LoVo (cell line): ENCODE measurements at places on chromosomes 16 and 17.

GRCh38 chr17:42886283-42887176, 14.1 kb upstream of the G6PC1 start:
- no peak for DNase-seq

- DNase-seq: no peak
Observed at GRCh38 chr17:17064322-17064721, 22.1 kb downstream of the MPRIP start.

GRCh38 chr17:51147650-51148049, 5.7 kb upstream of the NME1 start:
- no peak for DNase-seq

GRCh38 chr17:46027048-46027975, 28.3 kb downstream of the STH start:
- no peak for DNase-seq

DNA sequence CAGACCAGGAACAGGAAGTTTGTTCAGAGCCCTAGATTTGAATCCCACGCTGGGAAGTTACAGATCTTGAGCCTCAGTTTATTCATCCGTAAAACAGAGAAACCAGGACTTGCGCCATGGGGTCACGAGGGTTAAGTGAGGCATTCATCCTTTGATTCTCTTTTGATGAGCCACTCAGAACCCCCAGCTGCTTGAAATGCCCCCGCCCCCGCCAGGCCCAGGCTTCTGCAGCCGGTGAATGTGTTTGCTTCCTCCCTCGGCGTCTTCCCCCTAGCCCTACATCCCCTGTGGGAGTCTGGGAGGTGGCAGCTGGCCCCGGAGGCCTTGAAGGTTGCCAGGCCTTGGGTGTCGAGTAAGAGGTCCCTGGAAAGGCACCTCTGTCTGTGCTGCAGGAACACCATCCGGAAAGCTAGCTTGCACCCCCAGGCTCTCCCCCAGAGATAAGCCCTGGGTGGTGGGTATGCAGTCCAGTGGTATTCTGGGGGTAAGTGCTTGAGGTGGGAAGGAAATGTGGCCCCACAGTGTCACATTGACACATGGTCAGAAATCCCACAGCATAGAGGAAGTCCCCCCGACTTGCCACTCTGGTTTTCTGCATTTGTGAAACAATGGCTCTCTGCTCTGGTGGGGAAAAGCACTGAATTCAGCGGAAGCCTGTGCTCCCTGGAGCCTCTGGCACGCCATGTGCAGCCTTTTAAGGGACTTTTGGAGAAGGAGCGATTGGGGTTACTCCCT, 14.9 kb downstream of the IRF8 start:
- DNase-seq: no peak

DNA sequence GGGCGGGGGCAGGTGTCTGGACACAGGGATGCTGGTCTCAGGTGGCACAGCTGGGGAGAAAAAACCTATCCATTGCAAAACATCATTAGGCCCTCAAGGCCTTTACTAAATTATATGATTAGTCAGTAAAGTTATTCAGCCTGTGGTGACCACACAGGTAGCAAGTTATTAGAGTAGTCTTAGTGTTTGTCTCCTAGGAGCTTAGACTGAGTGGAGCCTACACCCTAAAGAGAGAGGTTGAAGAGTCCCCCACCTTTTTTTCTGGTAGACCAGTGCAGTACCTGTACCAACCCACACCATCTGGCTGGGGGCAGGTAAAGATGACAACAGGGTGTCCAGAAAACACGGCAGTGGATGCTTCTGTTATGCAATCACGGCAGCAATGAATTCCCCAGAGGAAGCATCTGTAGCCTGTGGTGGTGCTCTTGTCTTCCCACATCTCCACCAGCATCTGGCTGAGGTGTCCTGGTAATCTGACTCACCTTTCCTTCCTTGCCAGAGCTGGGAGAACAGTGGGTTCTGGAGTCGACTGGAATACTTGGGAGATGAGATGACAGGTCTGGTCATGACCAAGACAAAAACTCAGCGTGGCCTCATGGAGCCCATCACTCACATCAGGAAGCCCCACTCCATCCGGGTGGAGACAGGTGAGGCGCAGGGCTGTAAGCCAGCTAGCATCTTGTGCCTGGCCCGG, 11.0 kb downstream of the MYCBPAP start:
- no peak for DNase-seq

DNA sequence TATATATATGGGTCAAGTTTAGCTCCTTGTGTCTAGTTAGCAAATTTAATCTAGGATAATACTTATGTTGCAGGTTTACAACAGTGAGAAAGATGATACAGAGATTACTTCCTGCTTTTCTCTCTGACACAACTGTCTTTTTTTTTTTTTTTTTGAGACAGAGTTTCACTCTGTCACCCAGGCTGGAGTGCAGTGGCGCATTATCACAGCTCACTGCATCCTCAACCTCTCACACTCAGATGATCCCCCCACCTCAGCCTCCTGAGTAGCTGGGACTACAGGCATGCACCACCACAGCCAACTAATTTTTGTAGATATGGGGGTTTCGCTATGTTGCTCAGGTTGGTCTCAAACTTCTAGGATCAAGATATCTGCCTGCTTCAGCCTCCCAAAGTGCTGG, 706.9 kb upstream of the SOX9 start:
- no peak for DNase-seq

- DNase-seq: peak; percentile 73
Observed at GRCh38 chr16:1913327-1914083, 4.7 kb downstream of the HS3ST6 start.

GRCh38 chr16:69131167-69131838, 1.1 kb downstream of the CHTF8 start:
- DNase-seq: no peak

DNA sequence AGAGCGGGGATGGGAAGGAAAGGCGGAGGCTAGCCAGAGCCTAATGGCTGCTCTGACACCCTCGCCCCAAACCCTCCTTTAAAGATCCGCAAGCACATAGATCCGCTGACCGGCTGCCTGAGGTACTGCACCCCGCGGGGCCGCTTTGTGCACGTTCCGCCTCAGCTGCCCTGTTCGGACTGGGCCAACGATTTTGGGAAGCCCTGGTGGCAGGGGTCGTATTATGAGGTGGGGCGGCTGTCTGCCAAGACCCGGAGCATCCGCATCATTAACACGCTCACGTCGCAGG, 663 bp downstream of the CYB5D1 start:
- peak; percentile 65 for DNase-seq

DNA sequence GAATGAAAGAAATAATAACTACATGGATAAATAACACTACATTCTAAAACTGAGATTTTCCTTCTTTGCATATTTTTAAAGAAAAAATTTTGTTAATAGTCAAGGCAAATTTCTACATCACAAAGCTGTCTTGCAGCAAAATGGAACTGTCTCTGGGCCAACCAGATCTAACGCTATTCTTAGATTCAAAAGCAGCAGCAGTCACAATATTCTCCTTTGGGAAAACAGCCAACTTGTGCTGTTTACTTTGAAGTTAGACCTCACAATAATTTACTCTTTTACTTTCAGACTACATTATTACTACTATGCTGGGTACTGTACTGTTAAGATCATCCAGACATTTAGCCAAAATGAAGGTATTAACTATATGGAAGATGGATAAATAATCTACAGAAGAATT, 189.1 kb downstream of the CEP112 start:
- no peak for DNase-seq

DNA sequence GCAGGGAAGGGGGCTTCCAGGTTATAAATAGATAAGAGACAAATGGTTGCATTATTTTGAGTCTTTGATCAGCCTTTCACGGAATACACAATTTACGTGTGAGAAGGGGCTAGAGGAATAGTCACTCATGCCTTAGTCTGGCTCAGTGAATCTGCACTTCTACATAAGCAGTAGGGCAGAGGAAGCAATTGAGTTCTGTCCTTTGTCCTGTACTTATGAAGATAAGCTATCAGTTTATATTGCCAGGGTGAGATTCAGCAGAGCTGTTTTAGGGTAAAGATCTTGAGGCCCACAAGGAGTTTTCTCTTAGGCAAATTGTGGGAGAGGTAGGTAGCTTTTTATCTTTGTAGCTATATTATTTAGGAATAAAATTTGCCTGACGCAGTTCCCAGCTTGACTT, 33.3 kb downstream of the TOM1L1 start:
- no peak for DNase-seq

DNA sequence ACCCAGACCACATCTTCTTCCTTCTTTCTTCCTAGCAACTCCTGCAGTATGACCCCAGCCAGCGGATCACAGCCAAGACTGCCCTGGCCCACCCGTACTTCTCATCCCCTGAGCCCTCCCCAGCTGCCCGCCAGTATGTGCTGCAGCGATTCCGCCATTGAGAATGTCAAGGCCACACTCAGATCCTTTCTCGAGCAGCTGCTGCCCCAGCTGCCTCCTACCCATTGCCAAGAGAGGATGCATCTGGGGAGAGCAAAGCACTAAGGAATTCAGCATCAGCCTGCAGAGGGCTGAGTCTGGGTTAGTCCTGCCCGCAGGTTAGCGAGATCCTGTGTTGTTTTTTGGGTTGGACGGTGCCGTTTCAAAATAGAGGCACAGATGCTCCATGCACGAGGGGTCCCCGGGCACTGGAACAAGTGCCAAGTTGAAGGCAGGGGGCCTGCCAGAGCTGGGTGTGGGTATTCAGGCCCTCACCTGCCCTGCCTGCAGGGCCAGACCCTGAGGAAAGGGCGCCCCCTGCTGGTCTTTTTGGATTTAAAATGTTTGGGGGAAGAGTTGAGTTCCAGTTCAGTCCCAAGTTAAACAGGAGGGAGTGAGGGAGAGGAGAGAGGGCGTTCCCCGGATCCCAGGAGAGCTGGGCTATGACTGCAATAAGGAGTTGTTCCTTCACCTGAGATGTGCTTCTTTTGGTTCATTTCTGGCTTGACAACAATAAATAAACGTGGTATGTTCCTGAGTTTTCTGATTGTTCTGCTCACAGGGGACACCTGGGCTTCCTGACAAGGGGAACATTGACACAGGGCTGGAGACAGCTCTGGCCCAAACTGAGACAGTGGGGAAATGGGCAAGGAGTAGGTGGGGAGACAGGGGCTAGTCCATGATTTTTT, 4.9 kb downstream of the CDK3 start:
- peak; percentile 47 for DNase-seq

DNA sequence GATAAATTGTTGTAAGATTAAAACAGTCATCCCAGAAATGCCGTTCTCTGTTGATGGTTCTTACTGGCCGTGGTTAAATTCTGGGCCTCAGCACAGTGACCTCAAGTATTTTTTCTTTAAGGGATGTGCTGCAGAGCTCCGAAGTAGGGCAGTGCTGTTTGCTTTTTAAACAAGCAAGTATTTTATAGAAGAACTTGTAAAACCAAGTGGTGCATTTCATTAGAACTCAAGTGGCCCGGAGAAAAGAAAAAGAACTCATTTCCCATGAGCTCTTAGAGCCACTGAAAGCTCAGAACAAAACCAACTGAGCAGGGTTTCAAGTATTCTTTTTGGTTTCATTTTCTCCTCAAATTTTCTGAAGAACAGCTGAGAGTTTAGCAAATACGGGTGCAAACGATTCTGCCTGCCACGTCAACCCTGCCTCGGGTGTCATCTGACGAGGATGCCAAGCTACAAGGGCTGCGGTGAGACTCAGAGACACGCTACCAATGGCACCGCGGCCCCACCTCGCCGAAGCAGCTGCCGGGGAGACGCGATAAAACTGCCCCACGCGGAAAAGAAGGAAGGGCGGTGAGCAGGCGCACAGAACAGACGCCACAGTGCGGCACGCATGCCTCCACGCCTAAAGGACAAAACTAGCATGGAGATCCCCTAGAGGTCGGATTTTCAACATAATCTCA, 6.3 kb downstream of the LMF1 start:
- DNase-seq: peak; percentile 57

- DNase-seq: no peak
Observed at GRCh38 chr17:63996430-63997182, 1.5 kb upstream of the PRR29 start.

DNA sequence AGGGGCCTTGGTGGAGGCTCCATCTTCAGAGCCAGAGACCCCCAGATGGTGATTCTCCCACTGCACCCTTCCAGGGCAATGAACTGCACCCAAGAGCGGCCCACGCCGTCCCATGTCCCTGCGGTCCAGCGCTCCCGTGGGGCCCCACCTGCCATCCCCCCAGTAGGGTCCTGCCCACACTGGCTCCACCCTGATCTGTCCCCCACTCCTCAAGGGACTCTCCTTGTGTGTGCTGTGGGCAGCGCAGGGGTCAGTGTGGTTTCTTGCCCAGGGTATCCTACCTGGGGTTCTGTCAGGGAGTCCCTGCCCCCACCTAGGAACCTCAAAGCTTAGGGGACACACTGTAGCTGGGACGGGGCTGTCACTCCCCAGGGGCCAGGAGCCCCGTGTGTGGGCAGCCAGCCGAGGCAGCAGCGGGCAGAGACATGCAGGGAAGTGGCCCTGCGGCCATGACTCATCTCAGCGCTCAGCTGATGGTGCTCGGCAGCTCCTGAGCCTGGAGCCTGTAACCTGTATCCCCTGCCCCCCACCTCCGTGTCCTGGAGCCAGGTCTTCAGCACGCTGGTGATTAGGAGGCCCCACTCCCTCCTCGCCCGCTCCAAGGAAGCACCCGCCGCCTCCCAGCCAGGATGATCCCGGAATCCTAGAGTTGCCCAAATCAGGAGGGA, 35.7 kb upstream of the SSTR5 start:
- DNase-seq: no peak

DNA sequence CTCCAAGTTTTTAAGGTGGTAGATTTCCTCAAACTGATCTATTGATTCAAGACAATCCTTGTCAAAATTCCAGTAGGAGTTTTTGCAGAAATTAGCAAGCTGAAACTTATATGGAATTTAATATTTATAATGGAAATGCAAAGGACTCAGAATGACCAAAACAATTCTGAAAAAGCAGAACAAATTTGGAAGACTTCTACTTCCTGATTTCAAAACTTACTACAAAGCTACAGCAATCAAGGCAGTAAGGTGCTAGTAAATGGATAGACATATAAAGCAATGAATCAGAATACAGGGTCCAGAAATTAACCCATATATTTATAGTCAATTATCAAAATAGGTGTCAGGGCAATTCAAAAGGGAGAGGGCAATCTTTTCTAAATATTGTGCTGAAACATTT, 11.8 kb upstream of the IL21R start:
- DNase-seq: no peak

DNA sequence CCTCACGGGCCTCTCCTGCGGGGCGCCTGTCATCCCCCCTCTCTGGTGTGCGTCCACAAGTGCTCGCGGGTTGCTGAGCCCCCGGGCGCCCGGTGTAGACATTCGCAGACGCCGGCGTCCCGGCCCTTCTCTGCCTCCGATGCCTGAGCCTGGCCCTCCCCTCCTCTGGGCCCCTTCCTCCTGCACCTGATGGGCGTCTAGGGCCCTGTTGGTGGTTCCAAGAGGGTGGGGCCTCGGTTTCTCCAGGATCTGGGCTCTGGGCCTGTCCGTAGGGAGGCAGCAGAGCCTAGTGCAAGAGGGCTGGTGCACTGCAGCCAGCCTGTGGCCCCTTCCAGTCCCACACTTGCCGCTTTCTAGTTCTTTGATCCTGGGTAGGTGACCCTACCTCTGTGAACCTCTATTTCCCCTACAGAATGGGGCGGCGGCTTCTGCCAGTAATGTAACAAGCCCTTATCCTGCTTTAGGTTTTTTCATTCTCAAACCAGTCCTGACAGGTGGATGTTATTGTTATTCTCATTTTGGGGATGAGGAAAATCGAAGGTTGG, 623 bp downstream of the E4F1 start:
- DNase-seq: peak; percentile 32
